Stimulated activated CD8-positive, alpha-beta memory T cell treated with anti-CD3 and anti-CD28 coated beads, Interleukin-7, amount 100 ng/mL, for 1 hour (primary cell): ENCODE measurements at places on chromosomes 1 and 21.

- no peak for DNase-seq
Measured at GRCh38 chr1:109931189-109931731, 20.6 kb downstream of the CSF1 start.

GRCh38 chr21:32977216-32977615 lies 48.5 kb upstream of the OLIG2 start:
- DNase-seq = no peak

- no peak for DNase-seq
Measured at GRCh38 chr1:47883963-47884362, 113.2 kb downstream of the TRABD2B start.

DNA sequence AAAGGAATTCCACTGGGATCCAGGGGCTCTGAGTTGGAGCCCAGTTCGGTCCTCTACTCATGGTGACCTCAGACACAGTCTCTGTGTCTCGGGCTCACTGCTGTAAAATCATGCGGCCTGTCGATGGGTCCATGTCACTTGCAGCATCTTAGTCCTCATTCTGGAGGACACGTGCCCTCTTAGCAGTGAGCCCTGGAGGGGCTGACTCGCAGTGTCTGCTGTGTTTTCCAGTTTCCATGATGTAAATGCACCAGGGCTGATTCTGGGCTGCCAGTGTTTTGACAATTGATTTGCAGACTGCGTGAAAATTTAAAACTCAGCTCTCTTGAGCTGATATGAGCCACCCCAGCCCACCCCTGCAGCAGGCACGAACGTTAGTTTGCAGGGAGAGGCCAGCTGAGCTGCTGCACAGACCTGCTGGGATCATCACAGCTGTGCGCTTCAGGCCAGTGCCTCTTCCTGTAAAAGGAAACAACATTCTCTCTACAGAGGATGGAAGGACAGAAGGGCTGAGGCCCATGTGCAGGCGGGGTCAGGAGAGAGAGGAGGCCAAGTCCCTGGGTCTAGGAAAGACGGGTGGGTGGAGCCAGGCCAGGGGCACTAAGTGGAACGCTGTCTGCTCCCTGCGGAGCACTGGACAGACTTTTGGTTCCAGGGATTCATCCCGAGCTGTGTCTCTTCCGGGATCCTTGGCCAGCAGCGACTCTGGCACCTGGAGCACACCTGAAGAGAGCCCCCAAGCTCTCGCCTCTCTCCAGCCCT lies 42.6 kb downstream of the RSPH1 start:
- no peak for DNase-seq

- no peak for DNase-seq
Measured at GRCh38 chr1:181317261-181317930, 165.9 kb upstream of the CACNA1E start.

DNA sequence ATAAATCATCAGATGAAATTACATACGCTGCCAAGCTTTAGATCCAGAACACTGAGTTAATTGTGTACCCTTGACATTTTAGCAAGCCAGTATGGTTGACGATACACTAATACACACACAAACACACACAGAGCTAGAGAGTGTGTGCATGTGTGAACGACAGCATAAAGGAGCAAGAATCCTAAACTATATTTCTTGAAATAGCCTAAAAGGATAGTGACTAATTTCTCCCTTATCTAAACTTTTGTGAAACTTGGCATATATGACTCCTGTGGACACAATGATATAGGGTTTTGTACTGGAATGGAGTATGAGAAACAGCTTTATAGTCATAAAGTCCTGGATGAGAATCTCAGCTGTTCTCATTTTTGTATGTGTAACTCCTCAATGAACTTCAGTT lies 65.1 kb upstream of the DMRTA2 start:
- DNase-seq = no peak

- DNase-seq = no peak
Measured at GRCh38 chr1:228336308-228337030, 70.2 kb downstream of the TRIM11 start.

DNA sequence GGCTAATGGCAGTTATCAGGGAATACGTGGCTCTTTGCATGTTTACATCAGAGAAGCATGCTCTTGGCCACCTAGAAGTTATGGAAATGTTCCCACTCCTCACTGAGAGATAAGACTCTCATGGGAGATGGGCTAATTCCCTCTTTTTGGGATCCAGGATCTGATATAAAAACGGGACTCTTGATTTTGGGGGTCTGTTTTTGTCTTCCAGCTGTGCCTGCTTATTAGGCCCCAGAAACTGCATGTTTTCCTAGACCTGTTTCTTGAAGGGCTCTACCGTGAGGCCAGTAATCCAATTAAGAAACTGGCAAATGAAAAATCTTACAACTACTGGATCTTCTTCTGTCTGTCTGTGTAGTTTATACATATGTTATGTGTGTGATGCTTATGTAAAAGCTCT lies 47.0 kb upstream of the PTCH2 start:
- no peak for DNase-seq

- DNase-seq = no peak
Measured at GRCh38 chr1:163168053-163168452, 34.7 kb downstream of the RGS5 start.

- DNase-seq = no peak
Measured at GRCh38 chr1:73756817-73757216, 441.2 kb downstream of the LRRIQ3 start.

DNA sequence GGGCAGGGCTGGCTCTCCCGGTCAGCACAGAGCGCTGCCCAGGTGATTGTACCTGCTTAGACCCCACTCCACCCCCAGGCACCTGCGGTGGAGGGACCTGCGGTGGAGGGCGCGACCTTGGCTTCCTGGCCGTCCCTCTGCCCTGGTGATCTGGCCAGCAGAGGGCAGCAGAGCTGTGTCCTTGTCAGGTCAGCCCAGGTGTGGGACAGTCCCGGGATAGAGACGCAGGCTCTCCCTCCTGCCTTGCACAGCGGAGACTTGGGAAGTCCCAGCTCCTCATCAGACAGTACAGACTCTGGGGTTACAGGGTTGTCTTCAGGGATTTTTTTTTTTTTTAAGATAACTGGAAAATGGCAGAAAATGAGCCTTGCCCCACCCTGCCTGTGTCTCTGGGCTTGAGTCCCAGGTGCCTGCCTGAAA lies 10.0 kb downstream of the SLX9 start:
- DNase-seq = peak; percentile 76

GRCh38 chr1:19312782-19313635 lies 883 bp downstream of the SLC66A1 start:
- DNase-seq = no peak

GRCh38 chr1:36703526-36704208 lies 221.0 kb upstream of the CSF3R start:
- DNase-seq = peak; percentile 3

DNA sequence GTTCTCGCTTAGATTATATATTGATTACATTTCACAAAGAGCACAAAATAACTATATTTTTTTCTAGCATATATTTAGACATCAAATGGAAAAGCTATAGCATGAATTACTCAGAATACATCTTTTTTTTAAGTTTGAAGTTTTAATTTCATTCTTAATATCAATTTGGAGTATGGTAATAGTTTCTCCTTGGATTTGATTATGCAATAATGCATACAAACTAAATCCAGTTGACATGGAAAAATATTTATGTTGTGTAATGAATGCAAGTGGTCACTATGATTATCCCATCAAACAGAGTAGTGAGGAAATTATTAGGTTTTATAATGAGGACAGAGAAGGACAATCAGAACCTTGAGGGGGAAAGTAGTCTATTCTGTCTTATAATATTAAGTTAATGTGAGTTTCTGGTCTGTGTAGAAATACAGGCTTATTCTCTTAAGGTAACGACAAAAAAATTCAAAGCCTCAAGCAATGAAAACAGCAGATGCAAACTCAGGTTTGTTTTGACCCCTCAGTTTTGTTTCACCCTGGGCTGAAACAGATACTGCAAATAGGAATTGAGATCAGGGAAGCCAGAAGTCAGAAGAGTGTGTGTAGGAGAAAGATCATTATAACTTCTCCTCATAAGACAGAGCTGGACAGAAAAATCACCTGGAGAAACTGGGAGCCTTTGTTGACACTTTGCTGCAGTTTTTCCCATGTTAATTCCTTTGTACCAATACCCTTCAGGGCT lies 23.7 kb downstream of the LRRC8B start:
- no peak for DNase-seq

DNA sequence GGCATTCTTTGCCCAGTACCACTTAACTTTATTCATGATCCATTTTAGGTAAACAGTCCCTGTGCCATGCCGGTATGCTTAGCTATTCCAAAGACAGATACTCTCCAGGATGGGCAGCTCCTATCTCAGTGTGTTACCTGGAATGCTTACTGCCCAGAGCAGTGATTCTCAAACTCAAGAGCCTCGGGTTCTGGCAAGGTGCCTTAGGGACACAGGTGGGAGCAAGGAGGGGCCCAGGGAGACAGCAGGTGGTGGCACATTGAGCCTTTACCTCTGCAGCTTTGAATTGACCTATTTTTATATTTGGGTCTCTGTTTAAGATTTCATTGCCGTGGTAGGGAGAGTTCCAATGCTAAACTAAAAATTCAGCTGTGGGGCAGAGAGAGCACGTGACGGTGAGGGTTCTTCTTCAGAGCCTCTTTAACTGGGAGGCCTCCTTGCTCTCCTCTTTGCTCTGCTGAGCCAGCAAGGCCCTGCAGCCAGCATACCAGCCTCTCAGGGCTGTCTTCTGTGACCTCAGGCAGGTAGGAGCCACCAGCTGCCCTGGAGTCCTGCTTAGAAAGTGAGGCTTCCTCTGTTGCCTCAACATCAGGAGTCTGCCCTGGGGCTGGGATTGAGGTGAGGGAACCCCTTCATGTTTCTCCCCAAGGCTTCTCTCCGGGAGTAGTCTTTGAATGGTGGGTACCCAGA lies 20.2 kb downstream of the PHGDH start:
- DNase-seq = no peak

GRCh38 chr1:108858230-108858950 lies 1.5 kb upstream of the AKNAD1 start:
- DNase-seq = no peak

DNA sequence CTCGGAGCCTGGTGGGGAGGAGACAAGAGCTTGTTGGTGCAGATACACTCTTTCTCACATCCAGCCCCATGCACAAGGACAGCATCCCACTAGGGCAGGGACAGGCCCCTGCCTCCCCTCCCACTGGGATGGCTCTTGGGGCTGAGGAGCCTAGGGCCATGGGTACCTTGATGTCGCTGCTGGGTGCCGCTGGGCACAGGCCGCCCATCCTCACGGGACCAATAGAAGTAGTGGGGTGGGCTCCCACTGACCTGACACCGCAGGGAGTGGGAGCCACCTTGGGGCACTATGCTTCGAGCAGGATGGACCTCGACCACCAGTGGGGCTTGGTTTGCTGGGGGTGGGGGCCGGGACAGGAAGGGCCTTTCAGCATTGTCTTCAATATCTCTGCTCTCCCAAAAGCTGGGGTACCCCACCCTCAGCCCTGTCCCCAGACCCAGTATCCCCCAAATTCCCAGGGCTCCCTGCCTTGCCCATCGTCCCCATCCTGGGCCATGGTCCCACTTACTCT lies 47.7 kb downstream of the LDLRAD2 start:
- no peak for DNase-seq

GRCh38 chr1:11326070-11326469 lies 53.1 kb downstream of the UBIAD1 start:
- DNase-seq = no peak

GRCh38 chr21:45158491-45159423 lies 84.4 kb downstream of the ADARB1 start:
- no peak for DNase-seq

DNA sequence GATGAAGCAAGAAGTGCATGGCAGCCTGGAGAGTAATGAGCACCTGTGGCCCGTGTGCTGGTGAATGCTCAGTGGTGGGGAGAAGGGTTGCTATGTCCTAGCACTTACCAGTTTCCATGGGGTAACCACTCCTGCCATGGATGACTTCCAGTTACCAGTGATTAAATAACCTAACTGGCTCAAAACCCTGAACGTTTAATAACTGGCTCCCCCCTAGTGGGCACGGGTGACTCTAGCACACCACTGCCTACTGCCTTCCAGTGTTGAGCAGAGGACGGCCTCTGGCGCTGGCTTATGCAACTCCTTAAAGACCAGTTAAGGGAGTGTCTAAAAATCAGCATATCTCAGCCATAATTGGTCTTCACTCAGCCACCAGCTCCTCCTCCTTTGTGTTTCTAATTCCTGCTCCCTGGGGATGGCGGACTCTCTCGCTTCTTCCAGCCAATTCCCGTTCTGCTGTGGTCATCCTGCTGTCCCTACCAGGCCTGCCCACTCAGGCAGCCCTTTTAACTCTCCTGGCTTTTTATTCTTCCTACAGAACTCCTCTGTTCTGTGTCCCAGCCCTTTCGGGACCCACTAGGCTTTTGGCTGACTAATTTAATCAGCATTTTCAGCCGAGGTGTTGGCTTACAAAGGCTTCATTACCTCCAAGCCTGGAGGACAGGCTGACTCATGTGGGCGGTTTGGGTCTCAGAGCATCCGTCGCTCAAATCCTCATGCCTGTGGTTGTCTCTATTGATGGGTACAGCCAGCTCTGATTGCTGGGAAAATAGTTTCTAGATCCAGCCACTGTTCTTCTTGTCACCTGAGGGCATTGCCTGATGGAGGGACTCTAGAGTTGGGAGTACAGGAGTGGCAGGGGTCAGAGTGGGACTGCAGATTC lies 332.4 kb downstream of the CAMTA1 start:
- no peak for DNase-seq

DNA sequence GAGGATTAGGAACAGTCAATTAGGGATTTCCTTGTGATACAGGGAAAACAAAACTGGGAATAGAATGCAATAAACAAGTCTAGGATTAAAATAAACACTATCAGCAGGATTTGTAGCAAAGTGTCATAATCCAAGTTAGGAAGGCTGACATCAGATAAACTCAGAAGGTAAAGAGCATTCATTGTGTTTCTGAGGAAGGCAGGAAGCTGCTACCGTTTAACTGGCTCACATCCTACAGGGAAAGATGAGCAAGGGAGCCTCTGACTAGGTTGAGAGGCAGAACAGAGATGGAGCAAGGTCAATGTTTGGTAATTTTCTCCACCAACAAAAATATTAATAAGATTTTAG lies 124.7 kb downstream of the POU2F1 start:
- no peak for DNase-seq

- DNase-seq = no peak
Measured at GRCh38 chr1:210291786-210292230, 36.9 kb upstream of the HHAT start.

DNA sequence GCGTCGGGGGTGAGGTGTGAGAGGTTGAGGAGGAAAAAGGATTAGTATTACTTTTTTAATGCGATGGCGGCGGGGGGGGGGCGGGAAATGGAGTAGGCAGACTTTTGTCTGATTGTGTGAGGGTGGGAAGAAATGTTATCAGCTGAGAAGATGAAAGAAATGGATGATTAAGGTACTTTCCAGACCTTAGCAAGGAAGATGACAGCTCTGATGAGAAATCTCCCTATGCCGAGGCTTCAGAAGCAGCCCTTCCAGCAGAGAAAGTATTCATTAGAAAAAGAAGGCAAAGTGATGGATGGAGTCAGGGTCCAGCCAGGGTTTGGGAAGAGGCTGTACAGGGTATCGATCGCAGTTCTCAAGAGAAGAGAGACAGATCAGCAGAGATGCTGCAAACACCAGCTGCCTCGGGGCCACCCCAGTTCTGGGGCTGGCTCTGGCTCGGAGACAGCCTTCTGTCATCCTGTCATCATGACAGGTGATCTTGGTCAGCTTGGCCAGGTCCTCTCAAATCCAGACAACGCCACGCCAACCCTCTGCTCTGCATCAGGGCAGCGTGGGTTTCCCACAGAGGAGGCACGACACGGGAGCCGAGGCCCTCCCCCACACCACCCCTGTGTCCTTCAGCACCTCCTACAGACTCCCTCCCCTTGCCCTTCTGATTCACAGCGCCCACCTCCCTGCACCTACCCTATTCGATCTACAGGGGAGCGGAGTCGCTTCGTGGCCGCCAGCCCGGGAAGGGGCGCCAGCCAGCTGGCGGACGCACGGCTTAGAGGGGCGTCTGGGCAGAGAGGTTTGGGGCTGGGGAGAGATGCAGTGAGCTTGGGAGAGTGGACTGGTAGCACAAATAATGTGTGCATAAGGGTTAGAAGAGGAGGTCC lies 674 bp upstream of the ATXN7L2 start:
- peak; percentile 25 for DNase-seq
